ENCODE measurements at places on chromosomes 16 and 17.

GRCh38 chr16:2720064-2720457 is at the start of gene PRSS27:
TSS of gene PRSS27 (minus strand) at chr16:2720224. CDS start at chr16:2720160, 64 bp downstream.
- DNase-seq, result no peak

DNA sequence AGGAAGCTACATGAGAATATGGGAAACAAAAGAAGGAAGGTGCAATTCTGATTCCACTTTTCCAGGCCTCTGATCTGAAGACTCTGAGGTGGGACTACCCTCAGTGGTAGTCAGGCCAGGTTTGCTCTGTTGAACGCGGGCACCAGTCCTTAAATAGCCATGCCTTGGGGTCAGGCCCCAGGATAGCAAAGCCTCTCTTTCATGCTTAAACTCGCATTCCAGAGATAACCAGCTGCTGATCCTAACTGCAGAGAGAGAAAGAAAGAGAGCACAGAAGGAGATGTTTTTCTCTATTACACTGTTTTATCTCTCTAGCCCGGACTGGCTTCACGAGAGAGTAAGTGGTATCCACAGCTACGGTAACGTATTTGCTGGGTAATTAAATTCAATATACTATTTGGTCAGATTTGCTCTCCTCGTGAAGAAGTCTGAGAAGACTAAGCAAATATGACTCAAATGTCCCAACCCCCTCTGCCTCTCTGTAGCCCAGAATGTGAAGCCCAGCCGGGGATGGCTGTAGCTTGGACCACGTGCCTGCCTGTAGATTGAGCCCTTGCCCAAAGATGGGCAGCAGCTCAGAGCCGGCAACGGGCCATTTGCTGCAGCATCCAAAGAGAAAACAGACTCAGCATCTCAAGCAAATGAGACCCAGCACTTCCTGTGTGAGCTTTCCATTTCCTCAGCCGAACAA is 122.2 kb downstream of the SMG6 start:
- no peak for DNase-seq

DNA sequence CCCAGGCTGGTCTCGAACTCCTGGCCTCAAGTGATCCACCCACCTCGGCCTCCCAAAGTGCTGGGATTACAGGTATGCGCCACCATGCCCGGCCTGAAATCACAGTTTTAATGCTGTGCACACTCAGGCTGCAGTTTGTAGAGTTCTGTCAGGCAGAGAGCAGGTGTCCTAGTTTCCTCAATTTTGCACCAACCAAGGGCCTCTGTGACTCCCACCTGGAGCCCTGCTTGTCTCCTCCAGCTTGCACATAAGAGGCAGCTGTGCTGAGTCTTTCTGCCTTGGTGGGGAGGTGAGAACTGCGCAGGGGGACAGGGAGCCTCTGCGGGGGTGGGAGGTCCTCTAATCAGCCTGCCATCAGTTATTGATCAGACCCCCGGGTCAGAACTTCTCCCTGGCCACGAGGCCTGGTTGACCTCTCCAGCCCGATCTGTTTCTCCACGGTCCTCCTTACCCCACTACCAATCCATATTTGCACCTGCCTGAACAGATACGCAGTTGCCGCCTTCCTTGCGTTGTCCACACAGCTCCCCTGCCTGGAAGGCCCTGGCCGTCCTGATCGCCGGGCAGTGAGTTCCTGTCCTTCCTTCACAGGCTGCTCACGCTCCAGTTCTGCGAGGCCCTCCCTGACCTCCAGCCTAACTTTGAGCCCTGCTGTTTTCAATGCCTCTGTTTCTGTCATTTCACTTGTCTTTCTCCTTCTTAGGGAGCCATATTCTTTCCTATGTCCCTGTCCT is 48.1 kb upstream of the SIAH1 start:
- DNase-seq, result no peak

DNA sequence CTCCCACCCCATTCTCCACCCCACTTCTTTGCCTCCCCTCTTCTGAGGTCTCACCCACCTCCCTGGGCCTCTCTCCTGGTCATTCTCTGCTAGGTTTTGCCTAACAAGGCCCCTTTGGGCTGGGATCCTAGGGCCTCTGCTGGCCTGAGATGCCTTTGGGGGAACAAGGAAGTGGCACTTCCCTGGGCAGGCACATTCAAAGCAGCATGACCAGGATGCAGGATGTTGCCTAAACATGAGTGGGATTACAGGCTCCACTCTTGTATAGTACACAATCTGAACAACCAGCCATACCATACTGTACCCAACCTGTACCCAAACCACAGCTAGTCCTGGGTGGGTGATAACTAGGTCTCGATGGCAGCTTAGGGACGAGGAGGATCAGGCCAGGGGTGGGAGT is 9.0 kb downstream of the GALK1 start:
- DNase-seq, result no peak

DNA sequence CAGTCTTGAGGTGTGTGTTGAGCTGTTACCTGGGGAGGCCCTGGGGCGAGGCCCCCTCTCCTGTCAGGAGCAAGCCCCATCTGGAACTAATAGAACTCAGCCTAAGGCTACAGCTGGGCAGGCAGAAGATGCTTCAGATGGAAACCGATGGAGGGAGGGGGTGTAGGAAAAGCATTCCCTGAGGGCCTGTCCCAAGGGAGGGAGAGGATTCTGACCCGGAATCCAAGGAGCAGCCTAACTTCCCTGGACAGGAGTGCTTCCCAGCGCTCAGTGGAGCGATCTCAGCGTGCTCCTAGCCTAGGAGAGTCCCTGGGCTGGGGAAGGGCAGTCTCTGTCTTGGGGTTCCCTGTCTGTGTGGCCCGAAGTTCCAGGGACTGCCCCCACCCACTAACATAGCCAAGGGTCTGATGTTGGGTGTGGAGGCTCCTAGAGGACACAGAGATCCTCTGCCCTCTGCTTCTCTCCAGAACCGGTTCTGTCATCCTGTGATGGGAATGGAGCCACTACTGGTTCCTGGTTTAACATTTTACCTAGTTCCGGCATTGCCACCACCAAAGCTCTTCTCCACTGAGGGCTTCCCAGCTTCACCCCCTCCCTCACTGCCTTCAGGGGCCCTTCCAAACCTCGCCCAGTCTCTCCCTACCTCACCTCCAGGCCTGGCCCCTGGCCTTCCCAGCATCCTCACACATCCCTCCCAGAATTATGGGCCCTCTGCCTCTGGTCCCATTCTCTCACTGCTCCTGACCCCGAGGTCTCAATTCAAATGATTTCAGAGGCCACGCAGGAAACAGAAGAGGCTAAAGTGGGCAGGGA is 58.7 kb downstream of the RTN4RL1 start:
- DNase-seq, result no peak

DNA sequence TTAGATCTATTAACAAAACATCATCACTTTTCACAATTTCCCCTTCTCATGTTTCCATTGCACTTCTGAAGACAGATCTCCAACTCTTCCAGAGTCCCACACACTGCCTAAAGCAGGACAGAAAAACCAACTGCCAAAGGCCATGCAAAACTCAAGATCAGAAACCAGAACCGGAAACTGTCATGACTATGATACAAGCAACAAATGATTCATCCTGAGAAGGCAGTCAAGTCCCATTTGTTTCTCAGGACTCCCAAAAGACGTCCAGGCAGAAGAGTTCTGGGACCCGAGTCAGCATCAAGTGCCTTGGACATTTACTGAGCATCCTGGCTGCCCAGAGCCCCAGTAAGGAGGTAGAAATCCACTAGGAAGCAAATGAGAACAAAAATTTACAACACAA is 38.8 kb downstream of the ERN1 start:
- DNase-seq, result no peak

DNA sequence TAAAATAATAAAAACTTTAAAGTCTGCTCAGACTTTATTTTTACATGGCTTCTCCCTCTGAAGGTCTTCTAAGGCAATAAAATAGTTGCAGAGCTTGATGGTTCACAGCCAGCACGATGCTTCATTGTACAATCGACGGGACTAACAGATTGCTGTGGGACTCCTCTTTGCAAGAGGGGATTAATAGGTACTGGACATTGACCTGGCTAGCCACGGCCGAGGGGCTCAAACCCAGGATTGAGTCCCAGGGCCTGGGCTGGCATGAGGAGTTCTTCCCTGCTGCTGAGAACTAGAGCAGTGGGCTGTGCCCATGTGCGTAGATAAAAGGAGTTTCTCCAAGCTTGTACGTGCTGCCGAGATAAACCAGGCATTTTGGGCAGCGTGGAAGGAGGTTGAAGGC is 23.6 kb upstream of the GAN start:
- no peak for DNase-seq

DNA sequence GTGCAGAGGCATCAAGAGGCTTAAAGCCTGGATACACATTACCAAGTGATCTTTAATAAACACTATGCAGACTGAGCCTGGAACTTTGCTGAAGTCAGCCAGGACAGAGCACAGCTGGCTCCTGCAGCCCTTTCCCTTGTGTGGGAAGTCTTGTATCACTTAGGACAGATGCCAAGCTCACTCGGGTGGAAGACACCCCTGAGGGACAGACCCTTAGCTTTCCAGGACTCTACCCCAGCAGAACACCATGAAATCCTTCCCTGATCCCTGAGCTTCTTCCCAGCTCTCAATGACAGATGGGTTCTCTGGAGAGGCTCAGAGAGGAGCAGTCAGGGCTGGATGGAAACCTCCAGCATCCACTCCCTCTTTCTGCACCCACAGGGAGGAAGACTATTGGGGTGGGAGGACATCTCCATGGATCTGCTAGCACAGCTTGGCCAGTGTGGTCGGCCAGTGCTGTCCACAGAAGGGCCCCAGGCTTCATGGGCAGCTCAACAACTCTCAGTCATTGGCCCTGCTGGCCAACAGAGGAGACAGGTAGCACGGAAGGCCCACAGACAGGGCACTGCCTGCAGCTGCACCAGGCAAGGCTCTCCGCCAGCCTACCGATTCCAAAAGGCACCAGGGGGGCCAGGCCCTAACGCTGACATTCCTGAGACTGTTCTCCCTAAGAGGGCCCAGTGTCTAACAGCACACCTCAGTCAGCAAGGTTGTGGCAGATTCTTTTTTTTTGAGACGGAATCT is 15.9 kb downstream of the RAB5C start:
- DNase-seq, result no peak

DNA sequence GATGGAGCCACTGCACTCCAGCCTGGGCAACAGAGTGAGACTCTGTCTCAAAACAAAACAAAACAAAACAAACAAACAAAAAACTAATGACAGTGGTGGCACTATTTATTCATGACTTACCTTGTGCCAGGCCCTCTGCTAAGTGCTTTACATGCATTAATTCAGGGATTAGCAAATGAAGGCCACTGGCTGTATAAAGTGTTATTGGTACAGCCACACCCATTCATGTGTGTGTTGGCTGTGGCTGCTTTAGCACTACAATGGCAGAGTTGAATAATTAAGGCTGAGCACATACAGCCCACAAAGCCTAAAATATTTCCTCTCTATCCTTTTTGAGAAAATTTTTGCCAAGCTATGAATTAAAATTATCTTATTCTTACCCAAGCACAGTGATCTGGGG is 531.8 kb upstream of the CDH5 start:
- no peak for DNase-seq

DNA sequence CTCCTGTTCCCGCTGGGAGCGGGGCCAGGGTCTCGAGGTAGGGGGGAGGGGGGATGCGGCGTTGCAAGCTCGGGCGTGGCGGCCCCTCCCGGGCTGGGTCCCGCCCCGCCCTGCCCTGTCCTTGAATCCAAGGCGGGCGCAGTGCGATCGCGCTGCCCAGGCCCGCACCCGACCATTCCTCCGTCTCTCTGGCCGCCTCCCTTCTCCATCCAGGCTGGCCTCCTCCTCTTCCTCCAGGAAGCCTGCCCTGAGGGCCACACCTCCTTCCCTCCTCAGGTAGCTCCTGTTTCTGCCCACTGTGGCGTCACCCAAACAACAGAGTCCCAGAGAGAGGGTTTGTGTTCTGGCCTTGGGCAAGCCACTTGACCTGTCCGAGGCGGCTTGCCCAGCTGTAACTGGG is 43.0 kb upstream of the TAC4 start:
- DNase-seq, result no peak

DNA sequence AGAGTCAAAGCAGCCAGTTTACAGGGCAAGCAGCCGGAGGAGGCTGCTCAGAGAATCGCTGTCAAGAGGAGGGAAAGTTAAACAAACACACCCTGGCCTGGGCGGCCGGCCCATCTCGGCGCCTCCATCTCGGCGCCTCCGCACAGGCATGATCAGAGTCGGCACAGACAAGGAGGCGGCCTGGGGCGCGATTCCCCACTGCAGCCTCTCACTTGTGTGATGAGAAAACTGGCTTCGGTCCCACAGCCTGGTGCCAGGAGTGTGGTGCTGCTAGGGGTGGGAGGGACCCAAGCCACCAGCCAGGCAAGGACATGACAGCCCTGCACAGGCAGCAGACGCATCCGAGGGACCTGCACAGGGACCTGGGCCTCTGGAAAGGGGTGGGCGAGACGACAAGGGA is 17.7 kb downstream of the SLC38A10 start:
- no peak for DNase-seq

DNA sequence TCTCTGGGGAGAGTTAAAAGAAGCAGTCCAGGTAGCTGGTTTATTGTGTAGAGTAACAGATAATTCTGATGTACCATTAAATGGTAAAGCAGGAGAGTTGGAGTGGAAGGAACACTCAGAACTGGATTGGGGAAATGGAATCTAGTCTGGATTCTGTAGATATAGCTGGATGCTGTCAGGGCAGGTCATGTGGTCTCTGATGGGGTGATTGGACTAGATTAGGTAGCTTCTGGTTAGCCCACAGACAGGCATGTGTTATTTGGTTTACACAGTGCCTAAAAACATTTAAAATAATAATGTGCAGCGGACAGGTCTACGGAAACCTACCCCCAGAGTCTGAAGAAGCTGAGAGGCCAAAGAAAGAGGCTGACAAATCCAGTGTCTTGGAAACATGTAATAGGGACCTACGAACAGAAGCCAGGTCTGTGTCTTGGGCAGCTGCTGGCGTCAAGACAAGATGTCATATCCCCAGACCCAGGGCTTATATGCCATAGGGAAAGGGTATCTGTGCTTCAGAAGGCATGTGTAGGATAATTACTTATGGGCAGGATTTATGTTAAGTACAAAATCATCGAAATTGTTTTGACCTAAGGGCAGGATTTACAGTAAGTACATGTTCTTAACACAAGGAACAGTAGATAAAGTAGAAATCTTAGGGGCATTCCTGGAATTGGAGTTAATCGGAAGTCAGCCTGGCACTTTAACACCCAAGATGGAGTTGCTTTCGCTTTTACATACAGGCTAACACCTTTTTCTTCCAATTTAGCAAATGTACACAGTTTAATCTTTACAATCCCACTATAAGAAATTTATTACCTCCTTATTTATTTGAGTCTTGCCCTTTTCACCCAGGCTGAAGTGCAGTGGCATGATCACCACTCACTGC is 12.4 kb downstream of the LUC7L3 start:
- no peak for DNase-seq

- DNase-seq, result no peak
These were observed 70.7 kb downstream of the TEX14 start for GRCh38 chr17:58621174-58621573.

- no peak for DNase-seq
These were observed 232.3 kb upstream of the PMFBP1 start for GRCh38 chr16:72404299-72404698.

DNA sequence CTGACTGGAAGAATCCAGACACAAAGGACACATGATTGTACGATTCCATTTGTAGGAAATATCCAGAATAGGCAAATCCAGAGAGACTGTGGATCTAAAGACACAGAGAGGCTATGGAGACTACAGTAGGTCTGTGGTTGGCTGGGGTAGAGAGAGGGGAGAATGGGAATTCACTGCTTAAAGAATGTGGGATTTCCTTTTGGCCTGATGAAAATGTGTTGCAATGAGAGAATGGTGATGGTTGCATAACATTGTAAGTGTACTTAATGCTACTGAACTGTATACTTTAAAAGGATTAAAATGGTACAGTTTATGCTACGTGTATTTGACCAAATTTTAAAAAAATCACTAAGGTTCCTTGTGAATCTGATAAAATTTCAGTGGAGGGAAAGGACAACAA is 62.1 kb downstream of the GPRC5B start:
- no peak for DNase-seq
